Stimulated activated CD4-positive, alpha-beta T cell treated with anti-CD3 and anti-CD28 coated beads, Interleukin-1b, Interleukin-23, amount 100 ng/mL, for 1 hour (primary cell): ENCODE measurements at places on chromosomes 2 and 18.

DNA sequence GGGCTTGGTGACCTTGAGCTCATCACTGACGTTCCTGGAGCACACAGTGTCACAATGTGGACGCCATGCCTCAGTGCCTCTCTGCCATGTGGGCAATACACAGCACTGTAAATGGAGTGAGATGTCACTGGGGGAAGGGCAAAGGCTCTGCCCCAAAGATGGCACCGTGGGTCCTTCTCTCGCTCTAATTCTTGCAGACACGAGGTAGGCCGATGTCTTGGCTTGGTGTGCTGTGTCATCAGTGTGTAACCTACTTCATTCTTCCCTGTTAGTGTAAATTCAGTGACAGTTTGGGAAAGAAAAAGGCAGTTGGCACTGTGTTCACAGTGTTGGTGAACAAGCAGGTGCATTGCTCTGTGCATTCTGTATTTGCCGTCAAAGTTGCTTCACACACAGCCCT is 309.3 kb upstream of the MYT1L start:
- DNase-seq, result no peak

DNA sequence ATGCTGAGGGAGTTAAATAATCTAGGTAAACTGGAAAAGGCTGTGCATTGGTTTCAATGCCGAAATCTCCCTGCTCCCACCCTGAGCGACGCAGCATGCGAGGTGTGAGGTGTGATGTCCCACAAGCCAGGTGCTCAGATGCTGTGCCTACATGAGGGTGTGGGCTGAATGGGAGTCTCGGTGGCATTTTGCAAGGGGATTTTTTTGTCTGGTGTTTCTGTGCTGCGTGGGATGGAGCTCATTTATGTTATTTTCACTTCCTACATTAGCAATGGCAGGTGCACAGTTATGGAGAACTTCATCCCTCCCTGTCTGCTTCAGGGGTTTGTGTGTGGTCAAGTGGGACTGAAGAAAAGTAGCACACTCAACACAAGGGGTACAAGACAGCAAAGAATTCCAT is 110.2 kb upstream of the CCDC68 start:
- no peak for DNase-seq

DNA sequence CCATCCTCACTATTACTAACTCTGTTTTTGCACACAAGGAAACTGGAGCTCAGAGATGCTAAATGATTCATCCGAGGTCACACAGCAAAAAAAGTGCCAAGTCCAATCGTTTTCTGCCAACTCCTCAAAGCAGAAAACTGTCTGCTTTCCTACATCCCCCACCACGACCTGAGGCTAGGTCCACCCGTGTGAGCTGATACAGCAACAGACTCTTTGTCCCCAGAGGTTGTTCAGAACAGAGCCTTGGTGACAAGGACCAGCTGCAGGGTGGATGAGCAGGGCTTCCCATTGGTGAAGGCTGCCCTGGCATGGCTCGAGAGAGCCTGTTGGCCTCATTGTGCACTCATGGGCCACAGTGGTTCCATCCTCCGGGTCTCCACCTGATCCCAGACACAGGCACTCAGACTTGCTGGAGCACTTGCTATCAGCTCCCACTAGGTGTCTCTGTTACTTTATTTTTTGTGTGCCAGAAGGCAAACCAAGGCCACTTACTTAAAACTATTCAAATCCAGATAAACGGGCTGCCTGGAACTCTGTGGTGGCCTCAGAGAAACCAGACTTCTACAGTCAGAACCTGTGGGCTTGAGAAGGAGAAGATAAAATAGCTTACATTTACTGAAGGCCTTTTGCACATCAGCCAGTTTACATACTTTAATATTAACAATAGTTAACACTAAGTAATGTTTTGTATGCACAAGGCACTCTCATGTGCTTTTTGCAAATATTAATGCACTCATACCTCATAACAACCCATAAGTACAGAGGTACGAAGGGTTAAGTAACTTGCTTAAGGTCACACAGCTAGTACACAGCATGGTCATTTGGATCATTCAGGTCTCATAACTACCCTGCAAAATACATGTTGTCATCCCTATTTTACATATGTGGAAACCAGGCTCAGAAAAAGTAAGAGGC is 62.9 kb upstream of the CTIF start:
- no peak for DNase-seq

DNA sequence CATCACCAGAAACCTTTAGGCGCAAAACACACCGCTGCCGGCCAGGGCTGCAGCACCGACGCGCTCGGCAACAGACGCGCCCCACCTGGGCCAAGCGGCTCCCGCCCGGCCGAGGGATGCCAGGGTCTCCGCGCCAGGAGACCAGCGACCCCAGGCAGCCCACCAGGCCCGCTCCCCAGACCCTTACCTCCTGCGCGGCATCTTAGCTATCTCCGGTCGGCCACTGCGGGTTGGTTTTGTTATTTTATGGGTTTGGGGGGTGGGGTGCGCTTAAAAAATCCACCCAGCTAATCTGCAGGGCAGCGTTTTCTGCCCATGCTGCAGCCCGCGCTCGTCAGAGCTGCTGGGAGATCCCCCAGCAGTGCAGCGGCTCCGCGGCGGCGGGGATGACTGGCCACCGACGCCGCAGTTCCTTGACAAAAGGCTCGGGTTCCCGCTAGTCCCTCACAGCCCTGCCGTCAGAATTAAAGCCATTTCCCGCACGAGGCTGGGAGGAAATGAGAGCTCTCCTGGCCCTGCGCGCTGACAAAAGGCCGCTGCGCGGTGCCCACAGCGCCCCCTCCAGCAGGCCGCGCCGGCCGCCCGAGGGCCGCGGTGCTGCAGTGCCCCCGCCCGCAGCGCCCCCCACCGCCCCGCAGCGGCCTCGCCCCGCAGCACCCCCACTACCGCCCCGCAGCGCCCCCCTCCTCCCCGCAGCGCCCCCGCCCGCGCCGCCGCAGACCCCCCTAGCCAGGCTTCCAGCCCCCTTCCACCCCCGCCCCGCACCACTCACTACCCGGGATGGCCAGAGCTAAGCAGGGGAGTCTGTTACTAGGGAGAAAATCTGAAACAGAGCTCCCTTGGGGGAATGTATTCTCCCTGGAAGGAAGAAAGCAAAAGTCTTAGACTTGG is at the start of gene ADD2:
TSS of gene ADD2 (minus strand) at position 502 of the 891 bp plus-strand sequence. CDS start 61,792 bp downstream, outside the sequence.
- no peak for DNase-seq

GRCh38 chr2:37332560-37332959 is 7.9 kb upstream of the PRKD3 start:
- no peak for DNase-seq

DNA sequence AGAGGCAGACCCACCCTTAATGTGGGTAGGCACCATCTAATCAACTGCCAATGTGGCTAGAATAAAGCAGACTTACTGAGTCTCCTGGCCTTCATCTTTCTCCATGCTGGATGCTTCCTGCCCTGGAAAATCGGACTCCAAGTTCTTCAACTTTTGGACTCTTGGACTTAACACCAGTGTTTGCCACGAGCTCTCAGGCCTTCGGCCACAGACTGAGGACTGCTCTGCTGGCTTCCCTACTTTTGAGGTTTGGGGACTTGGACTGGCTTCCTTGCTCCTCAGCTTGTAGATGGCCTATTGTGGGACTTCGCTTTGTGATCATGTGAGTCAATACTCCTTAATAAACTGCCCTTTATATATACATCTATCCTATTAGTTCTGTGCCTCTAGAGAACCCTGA is 21.9 kb downstream of the ST8SIA5 start:
- no peak for DNase-seq

GRCh38 chr2:178188466-178188865 is 5.8 kb upstream of the OSBPL6 start:
- DNase-seq, result no peak

- no peak for DNase-seq
Measured at GRCh38 chr2:26588576-26588975, 52.6 kb downstream of the CIB4 start.

DNA sequence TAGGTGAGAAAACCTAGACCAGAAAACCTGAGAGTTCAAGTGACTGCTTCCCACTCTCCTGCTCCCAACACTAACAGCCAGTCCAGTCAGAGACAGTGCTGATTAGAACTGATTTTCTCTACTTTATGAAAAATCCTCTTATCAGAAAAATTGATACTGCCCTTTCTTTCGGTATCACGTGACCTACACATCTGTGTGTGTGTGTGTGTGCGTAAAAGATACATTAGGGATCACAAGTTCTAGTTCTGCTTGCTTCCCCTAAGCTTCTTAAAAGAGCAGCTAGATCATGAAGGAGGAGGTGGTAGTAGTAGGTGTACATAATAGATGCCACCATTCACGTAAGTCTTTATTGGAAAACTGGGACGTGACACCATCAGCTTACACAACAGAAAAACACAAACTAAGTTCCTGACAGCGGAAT is 1.5 kb downstream of the ARL5A start:
- DNase-seq, result no peak

GRCh38 chr2:31651267-31651666 is 70.5 kb upstream of the SRD5A2 start:
- no peak for DNase-seq

GRCh38 chr2:17107871-17108270 is 410.4 kb downstream of the RAD51AP2 start:
- DNase-seq, result no peak

GRCh38 chr2:171524018-171524401 is 1.7 kb downstream of the CYBRD1 start:
- DNase-seq, result no peak

DNA sequence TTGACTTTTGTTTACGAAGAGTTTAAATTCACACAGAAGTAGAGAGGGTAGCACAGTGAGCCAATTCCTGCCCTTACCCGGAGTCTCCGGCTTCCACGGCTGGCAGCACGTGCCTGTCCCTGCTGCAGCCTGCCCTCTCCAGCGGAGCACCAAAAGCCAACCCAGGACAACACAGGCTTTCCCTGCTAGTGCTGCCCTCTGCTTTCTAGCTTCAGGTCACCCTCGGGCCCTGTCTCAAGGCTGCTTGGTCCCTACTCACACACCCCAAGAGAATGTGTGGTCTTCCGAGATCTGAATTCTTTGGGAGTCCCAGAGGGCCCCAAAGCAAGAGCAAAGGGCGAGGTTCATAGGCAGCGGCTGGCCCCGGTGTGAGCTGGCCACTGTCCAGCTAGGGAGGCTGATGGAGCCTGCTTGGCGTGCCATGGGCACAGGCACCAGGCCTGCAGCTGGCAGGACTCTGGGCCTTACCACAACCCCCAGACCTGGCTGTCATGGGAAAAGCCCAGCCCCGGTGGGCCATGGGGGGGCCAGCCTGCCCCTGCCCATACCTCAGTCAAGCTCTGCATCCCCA is 7.0 kb upstream of the HS6ST1 start:
- DNase-seq, result no peak

- no peak for DNase-seq
Measured at GRCh38 chr2:227460070-227460485, 11.9 kb upstream of the AGFG1 start.

GRCh38 chr18:56107821-56108477 is 520.0 kb upstream of the TCF4 start:
- no peak for DNase-seq

DNA sequence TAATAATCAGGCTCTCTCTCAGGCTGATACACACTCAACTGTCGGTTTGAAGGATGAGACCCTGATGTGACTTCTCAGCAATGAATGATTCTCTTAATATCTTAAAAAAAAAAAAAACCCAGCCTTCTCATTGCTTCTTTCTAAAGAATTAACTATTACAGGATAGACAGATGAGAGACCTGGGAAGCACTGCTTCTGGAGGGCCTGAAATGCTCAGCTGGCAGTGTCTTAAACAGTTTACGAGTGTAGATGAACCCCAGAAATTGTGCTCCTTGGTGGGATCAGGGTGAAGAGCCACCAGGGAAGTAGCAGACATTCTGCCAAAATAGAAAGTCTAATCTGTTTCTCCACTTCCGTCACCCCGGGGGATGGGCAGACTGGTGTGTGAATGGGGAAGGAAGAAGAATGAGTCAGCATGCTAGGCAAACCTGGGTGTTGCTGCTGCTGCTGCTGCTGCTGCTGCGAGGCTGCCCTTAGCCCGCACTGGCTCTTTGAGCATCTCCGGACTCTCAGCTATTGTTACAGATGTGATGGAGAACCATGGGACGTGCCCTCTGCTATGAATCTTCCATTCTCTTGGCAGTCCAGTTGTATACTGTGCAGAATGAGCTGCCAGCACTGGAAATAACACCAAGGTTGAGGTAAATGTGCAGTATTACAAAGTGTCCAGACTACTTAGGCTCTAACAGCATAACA is 158.4 kb downstream of the SETBP1 start:
- peak; percentile 30 for DNase-seq

GRCh38 chr18:46587600-46587999 is 69.4 kb downstream of the LOXHD1 start:
- DNase-seq, result no peak

DNA sequence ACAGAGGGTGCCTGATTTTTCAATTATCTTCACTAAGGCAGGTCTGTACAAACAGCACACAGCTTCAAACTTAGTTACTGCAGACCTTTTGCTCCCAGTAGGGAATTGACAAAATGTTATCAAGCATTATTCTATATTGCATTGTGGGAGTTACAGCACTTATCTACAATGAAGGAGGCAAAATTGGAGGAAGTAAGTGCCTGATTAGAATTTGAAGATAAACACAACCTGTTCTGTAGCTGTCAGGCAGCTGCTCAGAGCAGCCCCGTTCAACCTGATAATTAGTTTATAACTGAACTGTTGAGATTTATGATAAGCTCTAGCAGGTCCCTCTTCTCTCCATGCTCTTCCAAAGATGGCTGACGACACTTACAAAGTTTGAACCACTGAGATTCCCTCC is 364.4 kb upstream of the CYRIA start:
- DNase-seq, result no peak

DNA sequence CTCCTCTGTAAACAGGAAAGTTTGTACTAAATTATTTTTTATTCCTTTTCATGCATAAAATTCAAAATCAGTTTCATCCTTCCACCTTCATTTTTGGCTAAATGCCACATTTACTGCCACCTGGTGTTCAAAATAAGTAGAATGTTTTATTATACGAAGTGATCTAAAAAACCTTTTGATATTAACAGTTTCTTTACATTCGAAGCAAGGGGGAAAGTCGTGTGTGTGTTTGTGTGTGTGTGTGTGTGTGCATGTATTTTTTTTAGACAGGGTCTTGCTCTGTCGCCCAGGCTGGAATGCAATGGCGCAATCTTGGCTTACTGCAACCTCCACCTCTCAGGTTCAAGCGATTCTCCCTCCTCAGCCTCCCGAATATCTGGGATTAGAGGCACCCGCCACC is 9.0 kb upstream of the SCN9A start:
- DNase-seq, result no peak
